NCI-H2227 treated with DMSO at 0.1 percent for 48 hours (cell line): ENCODE measurements at places on chromosomes 12 and 14.

DNA sequence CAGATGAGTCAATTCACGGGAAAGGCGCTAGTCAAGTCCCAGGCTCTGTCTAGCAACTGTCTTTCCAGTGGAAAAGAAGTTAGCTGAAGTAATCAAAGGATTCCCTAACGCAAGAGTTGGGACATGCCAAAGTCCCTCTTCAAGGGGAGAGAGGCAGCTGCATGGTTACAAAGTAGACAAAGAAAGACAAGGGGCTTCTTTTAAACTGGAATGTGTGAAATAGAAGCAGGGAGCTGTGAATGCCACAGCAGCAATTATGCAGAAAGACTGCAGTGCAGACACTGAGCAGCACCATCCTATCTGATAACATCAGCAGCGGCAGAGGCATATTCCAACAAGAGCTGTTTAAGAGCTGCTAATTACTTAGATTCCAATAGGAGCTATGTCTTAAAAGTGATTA, 12.5 kb upstream of the CIPC start:
- no peak for DNase-seq

GRCh38 chr12:8527250-8528130, 13.2 kb downstream of the CLEC4E start:
- no peak for DNase-seq

- DNase-seq = no peak
Observed at GRCh38 chr14:28831126-28831525, 64.5 kb downstream of the FOXG1 start.

DNA sequence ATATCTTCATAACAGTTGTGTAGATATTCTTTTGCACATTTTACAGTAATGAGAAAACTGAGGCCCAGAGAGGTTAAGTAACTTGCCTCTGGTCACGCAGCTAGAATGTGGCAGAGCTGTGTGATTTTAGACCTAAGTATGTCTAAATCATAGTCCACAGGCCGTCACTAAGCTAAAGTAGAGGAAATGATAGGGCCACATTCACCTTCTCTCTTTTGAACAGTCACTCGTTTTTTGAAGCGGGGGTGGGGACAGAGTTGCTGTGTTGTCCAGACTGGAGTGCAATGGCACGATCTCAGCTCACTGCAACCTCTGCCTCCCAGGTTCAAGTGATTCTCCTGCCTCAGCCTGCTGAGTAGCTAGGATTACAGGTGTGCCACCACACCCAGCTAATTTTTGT, 68.5 kb downstream of the RASSF3 start:
- no peak for DNase-seq

DNA sequence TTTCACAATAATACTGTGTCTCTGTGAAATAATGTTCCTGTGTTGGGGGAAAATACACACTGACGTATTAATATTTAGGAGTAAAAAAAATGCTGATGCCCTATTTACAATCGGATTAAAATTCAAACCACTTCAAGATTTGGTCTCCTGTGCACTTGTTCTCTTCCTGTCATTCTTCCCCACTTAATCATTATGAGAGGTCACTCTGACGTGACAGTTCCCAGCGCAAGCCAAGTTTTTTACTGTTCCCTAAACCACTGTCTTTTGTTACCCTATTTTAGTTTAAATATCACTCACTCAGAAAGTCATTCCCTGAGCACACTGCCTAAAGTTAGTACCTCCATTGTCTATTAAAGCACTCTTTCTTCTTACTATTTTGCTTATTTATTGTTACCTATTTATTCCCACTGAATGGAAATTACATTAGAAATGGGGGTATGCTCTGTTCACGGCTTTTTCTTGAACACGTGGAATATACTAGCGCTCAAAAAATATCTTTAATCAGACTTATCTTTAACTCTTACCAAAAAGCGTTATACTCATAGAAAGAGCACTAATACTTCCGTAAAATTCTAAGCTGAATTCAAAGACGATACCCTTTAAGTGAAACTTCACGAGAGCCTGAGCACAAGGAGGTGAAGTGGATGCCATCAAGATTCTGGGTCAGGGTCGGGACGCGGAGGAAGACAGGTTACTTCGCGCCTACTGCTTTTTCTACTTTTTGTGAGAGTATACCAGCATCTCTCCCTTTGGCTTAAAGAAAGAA, 670 bp upstream of the PSMA3 start:
- DNase-seq = no peak

- no peak for DNase-seq
Observed at GRCh38 chr12:3320881-3321509, 170.0 kb upstream of the PRMT8 start.

GRCh38 chr12:71719647-71720370, 33.9 kb downstream of the TMEM19 start:
- DNase-seq = no peak

- DNase-seq = no peak
Observed at GRCh38 chr12:70270108-70270507, 26.9 kb downstream of the CNOT2 start.

- peak; percentile 36 for DNase-seq
Observed at GRCh38 chr12:55797068-55797467, 20.5 kb downstream of the SARNP start.

DNA sequence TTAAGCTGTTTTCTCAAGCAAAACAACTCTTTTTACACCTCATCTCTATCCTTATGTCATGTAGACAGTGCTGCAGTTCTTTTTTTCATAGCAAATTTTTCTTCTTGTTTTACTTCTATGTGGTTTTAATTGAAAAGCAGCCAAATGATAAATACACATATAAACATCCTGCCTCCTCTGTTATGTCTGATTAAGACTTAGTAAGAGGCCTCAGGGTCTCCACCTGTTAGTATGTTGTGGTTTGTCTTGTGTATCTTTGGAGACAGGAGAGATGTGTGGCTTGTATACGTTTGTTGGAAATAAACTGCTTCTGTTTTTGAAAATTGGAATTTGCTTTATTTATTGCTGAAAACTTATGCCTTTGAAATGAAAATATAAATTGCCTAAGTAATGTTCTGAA, 32.0 kb downstream of the PEX5 start:
- no peak for DNase-seq

- DNase-seq = no peak
Observed at GRCh38 chr14:87122166-87122565, 870.8 kb downstream of the GALC start.

DNA sequence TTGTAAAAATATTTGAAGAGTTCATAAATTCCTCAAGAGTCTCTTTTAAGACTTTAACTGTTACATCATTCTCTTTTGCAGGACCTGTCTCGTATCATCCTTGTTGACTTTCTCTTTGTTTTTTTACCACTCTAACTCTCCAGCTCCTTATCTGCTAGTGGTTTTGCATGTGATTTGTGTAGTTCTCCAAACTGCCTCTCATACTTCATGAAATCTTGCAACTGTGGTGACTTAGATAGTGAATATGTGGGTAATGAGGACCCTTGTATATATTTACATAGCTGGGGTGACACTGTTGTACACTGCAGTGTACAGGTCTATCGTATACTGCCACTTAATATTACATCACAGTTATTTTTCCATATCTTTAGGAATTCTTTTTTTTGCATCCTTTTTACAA, 40.2 kb upstream of the EMP1 start:
- DNase-seq = no peak

DNA sequence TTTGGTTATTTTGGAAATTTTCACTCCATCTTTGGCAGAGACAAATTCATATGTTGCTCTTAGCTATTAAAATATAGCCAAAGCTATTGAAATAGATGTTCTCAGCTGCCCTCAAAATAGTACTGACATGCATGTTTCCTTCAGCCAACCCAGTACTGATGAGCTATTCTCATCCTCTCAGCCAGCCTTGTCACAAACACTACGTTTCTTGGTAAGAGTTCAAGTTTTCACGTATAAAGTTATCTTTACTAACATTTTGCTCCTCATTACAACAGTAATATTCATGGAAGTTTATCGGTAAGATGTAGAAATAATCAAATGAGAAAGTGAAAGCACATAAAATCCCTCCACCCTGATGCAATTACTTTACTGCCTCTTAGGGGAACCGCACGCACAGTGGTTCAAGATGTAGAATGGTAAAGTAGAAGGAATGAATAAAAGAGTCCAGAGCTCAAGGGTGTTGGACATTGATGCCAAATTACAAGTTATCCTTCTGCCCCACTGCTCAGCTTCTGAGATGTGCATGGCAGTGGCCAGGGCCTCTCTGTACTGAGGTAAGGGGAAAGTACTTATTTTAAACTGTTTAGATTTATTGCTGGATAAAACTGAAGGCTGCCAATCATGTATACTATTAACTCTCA, 20.7 kb downstream of the GCH1 start:
- no peak for DNase-seq

DNA sequence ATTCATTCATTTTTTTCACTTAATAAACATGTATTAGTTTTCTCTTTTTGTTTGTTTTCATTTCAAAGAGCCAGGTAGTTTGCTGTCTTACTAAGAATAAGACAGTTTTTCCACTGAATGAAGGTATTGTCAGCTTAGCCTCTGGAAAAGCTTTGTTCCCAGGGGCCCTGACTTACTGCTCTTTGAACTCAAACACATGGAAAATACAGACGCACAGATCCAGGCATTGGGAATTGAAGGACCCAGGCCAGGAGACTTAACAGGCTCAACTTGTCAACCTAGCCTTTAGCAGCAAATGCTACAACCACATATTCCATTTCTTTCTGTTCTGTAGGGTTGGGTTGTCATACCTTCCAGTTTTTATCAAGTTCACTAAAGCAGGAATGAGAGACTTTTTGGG, 38.5 kb upstream of the SLCO1C1 start:
- DNase-seq = no peak

DNA sequence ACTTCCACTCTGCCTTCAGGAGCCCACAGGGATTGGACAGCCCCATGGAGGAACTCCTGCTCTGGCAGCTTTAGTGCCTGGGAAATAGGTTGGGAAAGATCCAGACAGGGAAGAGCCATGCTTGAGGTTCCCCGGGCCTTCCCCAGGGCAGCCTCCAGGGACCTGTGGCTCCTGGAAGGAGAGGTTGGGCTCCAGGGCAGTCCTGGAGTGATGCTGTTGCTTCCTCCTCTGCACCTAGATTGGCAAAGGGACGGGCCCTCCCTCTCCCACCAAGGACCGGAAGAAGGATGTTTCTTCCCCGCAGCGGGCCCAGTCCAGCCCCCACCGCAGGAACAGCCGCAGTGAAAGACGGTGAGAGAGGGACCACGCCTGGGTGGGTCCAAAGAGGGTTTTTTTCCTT, 16.5 kb downstream of the VASH1 start:
- no peak for DNase-seq

GRCh38 chr14:33693237-33693636, 257.6 kb downstream of the EGLN3 start:
- no peak for DNase-seq

DNA sequence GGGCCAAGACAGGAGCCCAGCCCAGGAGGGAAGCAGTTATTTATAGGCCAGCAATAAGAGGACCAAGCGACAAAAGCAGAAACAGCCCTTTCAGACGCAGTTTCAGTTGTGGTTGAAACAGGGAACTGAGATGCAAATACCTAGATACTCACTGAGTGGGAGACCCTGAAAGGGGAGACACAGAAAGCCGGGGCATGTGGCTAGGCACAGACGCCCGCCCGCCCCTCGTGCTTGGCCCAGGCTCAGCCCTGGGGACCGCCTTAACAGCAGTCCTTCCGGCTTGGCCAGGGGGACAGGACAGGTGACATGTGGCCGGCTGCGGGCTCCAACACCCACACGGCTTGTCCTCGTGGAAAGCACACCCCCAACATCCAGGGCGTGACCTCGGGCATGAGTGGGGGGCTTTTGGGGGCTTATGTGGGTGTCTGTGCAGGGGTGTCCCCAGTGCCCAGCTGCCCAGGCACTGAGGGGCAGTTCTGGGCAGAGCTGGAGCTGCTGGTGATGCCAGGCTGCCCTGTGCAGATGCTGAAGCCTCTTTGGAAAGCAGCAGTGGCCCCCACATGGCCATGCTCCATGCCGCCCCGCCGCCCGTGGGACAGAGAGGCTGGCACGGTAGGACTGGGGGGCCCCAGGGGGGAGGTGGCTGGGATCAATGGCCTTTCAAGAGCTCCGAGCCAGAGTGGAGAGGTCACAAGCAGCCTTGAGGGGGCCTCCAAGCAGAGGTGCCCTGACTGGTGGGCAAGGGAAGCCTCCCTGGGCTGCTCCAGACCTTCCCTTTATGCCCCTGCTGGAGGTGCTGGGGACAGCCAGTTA, 2.1 kb downstream of the PLD4 start:
- DNase-seq = no peak

DNA sequence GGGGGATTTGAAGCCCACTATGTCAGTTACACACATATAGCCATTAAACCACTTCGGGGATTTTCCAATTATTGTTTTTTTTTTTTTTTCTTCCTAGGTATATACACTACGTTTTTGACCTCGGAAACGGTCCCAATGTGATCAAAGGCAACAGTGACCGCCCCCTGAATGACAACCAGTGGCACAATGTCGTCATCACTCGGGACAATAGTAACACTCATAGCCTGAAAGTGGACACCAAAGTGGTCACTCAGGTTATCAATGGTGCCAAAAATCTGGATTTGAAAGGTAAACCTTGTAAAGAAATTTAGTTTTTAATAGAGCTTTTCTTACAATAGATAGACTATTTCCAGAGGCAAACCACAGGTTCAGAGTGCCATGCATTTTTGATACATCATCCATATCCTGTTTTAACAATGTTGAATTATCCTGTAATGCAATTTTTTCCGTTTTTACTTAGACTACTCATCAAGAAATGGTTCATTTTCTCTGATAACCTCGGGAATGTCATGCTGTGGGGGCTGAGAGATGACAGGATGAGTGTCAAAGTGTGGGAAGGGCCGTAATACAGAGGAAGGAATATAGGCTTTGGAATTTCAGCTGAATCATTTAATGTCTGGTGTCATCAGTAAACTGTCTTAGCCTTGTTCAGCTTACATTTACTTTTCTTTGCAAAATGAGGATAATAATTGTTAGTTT, 797.1 kb downstream of the NRXN3 start:
- DNase-seq = no peak

DNA sequence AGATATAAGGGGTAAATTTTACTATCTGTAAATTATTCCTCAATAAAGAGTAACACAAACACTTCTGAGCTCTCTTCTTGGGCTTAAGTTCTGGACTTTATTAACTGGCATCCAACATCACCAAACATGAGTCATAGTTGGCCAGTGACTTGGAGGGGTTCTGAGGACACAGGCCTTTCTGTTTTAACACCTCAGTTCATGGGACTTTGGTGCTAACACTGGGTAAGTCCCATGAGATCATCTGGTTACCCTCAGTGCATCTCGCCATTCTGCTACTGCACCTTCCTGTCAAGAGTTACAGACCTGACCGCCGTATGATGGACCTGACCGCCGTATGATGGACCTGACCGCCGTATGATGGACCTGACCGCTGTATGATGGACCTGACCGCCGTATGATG, 9.9 kb downstream of the SLC15A4 start:
- DNase-seq = no peak
